ENCODE measurements at places on chromosomes 1 and 21.
A peak's percentile ranks its signal among the peaks of the same experiment; 100 is the strongest.

DNA sequence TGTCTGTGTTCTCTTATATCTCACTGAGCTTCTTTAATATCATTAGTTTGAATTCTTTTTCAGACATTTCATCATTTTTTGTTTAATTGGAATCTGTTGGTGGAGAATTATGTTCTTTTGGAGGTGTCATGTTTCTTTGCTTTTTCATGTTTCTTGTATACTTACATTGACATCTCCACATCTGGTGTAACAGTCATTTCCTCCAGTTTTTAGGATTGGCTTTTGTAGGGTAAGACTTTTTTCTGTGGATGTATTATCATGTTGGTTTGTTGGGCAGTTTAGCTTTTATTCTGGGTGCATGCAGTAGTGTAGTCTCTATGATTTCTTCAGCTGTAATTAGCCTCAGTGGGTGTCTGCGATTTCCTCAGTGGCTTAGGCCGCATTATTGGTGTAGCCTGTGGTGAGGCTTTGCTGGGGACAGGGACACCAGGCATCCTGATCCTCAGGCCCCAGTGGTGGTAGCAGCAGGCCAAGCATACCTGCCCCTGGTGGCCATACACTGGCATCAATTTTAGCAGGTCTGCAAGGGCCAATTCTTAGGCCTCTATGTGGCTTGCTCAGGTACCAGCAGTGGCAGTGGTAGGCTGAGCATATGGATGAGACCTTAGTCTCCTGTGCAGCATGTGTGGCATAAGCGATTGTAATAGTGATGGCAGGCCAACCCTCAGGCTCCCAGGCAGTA is 77.6 kb upstream of the SAMD13 start:
- DNase-seq = no peak

DNA sequence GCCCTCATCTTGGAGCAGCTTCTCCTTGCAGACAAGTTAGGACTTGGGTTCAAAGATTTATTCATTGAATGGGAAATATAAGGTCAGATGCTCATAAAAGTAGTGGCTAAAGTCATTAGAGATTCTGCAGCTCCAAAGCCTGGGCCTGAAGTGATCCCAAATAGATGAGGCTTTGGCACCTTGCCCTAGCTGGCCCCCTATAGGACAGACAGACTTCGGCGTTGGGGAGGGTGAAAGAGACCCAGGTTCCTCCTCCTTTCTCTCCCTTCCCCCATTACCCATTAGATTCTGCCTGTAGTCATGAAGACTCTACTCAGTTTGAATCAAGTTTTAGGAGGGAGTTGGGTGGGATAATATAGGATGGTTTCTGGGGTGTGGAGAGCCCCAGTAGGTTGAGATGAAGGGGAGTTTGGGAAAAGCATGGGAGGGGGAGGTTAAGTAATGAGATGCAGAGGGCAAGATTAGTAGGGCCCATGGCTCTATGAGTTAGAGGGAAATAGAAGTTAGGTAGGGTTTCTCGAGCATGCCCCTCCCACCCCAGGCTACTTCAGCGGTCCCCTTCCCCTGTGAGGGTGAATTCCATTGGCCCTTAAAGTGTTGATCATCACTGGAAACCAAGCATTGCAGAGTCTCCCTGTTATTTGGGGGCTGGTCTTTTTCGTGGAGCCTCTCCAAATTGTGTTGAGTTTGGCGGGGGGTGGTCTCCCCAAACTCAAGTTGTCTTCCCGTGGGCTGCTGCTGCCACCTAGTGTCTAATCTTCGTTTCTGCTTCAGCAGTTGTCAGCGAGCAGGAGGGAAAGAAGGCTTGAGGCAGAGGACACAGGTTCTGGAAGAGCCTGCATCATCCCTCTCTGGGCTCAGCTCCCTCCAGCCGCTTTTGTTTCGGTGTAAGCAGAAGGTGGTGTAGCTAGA is 2.1 kb upstream of the AHDC1 start:
- peak; percentile 79 for DNase-seq

GRCh38 chr1:10939654-10940450 is 72.6 kb upstream of the TARDBP start:
- DNase-seq = peak; percentile 12

GRCh38 chr1:112618114-112618720 is 724 bp downstream of the ST7L start:
- peak; percentile 64 for DNase-seq

DNA sequence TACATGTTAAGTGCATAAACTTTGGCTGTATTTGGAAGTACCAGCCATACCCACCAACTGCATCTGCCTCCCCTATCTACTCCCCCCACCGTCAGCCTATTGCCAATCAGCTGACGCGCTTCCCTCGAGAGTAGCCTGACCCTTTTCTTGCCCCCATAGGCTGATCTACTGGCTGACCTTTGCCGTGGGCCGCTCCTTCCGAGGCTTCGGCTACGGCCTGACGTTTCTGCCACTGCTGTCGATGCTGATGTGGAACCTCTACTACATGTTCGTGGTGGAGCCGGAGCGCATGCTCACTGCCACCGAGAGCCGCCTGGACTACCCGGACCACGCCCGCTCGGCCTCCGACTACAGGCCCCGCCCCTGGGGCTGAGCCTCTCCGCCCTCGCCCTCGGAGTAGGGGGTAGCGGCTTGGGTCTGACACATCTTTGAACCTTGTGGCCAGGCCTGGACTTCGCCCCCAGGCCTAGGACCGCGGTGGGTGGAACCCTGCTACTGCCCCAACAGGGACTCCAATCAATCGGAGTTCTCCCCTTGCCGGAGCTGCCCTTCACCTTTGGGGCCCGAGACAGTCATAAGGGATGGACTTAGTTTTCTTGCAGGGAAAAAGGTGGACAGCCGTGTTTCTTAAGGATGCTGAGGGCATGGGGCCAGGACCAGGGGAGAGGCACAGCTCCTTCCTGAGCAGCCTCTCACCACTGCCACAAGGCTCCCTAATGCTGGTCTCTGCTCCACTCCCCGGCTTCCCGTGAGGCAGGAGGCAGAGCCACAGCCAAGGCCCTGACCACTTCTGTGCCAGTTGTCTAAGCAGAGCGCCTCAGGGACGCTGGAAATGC is 4.0 kb downstream of the GLMP start:
- DNase-seq = peak; percentile 88

All from mesenchymal stem cell (in vitro differentiated cells and primary cell).